ENCODE measurements at places on chromosomes 16 and 17.

- no peak for DNase-seq
Measured at GRCh38 chr16:25751230-25751835, 59.6 kb downstream of the HS3ST4 start.

GRCh38 chr16:85514598-85515318 is 98.4 kb upstream of the GSE1 start:
- no peak for DNase-seq

- no peak for DNase-seq
Measured at GRCh38 chr17:32349503-32349853, 479 bp upstream of the ZNF207 start.

GRCh38 chr17:3663102-3664011 is 5.0 kb downstream of the TAX1BP3 start:
- DNase-seq, result no peak

- DNase-seq, result no peak
Measured at GRCh38 chr17:77803726-77804125, 154.8 kb upstream of the TNRC6C start.

DNA sequence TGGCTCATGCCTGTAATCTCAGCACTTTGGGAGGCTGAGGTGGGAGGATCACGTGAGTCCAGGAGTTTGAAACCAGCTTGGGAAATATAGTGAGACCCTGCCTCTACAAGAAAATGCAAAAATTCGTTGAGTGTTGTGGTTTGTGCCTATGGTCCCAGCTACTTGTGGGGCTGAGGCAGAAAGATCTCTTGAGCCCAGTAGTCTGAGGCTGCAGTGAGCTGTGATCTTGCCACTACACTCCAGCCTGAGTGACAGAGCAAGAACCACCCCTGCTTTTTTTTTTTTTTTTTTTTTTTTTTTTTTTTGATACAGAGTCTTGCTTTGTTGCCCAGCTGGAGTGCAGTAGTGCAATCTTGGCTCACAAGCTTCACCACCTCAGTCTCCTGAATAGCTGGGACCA is 34.0 kb downstream of the ITGB3 start:
- DNase-seq, result no peak

- DNase-seq, result no peak
Measured at GRCh38 chr16:52869243-52869642, 183.5 kb downstream of the CHD9NB start.

DNA sequence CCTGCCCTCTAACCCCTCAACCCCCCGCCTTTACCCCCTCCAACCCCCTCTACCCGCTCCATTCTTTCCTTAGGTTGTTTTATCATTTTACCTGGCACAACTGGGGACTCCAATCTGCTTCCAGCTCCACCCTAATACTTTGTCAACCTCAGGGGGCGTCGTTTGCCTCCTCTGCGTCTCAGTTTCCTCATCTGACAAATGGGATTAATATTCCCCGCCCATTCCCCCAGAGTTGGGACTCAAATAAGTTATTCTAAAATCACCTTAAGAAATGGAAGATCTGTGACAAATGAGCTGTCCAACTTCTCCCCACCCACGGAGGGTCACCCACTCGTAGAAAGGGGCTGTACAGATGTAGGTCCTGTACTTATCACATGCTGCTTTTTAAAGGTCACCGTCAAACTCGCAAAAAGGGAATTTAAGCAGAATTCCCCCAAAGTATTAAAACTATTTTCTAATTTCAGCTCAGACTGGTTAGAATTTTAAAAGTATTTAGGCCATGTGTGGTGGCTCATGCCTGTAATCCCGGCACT is 40.6 kb upstream of the CPNE2 start:
- DNase-seq, result peak; percentile 45

DNA sequence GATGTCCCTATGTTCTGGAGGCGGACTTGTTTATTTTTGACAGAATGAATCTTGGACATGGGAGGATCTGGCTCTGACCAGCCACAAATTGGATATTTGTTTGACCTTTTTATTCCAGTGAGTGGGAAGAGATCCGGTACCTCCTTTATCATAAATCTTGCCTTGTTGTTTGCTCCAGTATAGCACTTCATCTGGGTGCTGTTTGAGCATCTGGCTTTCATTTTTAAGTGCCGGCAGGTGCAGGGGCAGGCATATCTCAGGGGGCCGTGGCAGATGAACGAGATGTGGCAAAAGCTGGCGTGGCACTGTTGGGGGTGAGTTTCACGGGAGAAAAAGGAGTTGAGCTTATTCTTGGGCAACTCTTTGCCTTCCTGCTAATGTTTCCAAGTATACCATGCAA is 37.8 kb downstream of the MSI2 start:
- DNase-seq, result no peak

GRCh38 chr16:58425756-58426494 is 33.7 kb downstream of the GINS3 start:
- DNase-seq, result peak; percentile 45

DNA sequence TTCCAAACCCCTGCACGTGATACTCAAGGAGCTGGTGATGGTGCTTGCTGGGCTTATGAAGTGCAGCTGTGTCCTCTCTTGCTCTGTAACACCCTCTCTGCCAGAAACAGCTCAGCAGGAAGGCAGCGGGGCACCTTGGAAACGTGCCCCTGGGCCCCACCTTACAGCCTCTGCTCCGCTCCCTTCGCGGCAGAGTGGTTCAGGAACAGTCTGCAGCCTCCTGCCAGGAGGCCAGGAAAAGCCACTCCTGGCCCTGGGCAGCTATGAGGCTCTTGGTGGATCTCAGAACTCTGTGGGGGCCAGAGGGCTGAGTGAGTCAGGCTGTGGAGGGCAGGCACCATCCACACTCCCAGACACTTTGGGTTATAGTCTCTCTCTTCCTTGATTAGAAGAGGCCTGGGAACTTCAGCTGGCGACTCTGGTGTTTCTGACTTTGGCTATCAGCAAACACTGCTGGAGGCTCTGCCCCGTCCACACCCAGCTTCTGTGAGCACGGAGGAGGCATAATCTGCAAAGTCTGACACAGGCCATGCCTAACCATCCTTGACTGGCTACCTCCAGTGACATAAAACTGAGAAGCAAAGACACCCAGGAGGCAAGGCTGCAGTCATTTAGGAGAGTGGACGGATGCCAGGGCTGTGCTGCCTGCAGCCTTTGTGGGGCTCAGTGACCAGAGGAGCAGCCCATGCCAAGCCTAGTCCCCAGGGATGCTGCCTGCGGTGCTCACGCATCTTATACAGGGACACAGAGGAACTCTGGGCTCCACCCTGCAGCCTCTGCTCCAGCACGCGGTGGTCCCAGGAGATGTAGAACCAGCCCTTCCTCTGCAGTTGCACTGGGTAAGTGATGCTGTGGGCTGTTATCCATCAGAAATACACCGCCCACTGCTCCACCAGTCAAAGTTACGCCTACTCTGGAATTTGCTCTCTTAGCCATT is 65.3 kb downstream of the METRNL start:
- no peak for DNase-seq

GRCh38 chr17:46193151-46193625 is at the start of gene KANSL1:
TSS of gene KANSL1 (minus strand) at chr17:46193429. CDS start at chr17:46172143, 21,286 bp downstream.
- DNase-seq, result peak; percentile 98

DNA sequence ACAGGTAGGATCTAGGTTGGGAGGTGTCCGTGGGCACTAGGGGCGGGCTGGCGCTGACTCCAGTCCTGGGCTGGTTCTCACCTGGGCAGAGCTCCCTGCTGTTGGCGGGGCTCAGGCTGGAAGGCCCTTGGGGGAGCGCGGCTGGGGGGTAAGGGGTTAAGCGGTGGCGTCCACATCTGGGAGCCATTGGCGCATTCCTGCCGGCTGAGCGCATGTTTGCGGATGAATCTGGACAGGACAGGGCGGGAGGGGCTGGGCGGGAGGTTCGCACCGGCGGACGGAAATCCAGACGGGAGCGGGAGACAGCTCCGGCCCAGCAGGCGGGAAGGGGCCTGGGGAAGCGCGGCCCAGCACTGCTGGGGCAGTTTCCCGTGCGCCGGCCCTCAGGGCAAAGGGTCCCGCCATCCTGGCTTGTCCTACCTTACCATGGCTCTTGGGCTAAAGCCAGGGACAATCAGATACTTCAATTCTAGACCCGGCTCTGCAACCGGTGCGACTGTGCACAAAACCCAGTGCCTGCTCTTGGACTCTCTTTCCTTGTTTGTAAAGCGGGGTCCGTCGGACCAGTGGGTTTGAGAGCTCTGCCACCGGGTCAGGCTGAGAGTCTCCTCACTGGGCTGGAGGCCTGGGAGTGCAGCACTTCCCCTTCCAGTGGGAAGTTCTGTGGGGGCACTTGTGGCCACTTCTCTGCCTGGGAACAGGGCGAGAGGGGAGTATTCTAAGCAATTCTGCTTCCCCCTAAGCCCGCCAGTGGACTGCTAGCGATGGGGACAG is 7.8 kb downstream of the RARA start:
- DNase-seq, result no peak

DNA sequence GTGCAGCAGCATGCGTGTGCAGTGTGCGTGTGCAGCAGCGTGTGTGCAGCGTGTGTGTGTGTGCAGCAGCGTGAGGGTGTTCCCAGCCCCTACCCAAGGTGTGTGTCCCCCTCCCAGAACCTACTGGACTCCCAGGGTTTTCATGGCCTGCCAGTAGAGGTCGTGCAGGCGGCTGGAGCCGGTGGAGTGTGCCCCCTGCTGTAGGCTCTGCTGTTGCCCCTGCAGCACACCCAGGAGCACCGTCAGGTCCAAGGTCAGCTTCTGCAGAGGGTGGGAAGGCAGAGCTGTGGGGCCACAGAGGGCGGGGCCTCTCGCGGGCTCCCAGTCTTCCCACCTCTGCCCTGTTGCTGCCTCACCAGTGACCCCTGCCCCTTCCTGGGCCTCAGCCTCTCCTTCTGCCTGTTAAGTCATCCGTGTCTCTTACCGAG is 14.9 kb downstream of the MYBBP1A start:
- no peak for DNase-seq

DNA sequence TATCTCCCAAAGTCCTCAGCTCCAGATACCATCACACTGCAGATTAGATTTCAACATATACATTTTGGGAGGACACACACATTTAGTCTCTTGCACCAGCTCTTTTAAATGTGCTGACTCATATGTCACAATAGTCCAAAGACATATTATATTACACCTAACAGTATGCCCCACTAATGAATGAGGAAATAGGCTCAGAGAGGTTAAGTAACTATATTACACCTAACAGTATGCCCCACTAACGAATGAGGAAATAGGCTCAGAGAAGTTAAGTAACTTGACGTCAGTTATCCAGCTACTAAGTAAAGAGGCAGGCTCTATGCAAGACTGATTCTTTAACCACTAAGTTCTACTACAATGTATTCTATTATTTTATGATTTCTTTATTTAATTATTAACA is 9.7 kb downstream of the IRX6 start:
- DNase-seq, result no peak

GRCh38 chr16:1960665-1961630 is 1.6 kb downstream of the NDUFB10 start:
- DNase-seq, result no peak

- no peak for DNase-seq
Measured at GRCh38 chr17:71917715-71918114, 203.1 kb upstream of the SOX9 start.

DNA sequence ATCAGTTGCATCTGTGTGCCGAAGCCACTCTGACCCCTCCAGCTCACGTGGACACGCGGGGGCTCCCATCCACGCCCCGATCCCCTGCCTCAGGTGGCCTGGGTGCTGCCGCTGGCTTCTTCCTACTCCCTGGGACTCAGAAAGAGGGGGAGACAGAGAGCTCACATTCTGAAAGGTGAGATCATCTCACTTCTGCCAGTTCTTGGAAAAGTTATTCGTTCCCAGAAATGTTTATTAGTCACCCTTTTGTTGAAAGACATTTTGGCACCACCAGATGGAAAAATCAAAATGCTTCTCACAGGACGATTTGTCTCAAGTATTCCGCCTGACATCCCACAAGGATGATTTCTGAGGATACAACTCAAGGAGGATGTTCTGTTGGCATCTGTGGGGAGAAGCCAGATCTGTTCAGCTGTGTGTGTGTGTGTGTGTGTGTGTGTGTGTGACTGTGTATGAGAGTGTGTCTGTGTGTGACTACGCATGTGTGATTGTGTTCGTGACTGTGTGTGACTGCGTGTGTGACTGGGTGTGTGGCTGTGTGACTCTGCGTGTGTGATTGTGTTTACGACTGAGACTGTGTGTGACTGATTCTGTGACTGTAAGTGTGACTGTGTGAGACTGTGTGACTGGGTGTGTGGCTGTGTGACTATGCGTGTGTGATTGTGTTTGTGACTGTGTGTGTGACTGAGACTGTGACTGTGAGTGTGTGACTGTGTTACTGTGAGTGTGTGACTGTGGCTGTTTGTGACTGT is 207.3 kb downstream of the NTN1 start:
- no peak for DNase-seq

GRCh38 chr16:53087101-53087500 is 32.3 kb downstream of the CHD9 start:
- DNase-seq, result no peak

DNA sequence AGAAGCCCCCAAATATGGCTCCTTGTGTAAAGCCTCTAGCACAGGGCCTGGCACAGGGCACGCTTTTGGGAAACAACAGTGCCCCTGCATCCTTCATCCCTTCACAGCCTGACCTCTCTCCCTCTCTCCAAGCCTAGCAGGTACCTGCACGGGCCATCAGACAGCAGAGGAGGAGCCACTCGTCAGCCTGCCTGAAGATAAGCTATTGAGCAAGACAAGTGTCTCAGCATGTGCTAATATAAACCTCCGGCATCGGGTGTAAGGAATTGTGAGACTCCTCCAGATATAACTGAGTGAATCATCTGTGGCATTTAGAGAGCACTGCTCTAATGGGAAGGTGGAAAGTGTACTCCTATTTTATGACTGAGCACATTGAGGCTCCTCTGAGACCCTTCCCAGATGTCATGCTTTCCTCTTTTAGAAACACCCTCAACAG is 38.3 kb downstream of the TBX4 start:
- no peak for DNase-seq

DNA sequence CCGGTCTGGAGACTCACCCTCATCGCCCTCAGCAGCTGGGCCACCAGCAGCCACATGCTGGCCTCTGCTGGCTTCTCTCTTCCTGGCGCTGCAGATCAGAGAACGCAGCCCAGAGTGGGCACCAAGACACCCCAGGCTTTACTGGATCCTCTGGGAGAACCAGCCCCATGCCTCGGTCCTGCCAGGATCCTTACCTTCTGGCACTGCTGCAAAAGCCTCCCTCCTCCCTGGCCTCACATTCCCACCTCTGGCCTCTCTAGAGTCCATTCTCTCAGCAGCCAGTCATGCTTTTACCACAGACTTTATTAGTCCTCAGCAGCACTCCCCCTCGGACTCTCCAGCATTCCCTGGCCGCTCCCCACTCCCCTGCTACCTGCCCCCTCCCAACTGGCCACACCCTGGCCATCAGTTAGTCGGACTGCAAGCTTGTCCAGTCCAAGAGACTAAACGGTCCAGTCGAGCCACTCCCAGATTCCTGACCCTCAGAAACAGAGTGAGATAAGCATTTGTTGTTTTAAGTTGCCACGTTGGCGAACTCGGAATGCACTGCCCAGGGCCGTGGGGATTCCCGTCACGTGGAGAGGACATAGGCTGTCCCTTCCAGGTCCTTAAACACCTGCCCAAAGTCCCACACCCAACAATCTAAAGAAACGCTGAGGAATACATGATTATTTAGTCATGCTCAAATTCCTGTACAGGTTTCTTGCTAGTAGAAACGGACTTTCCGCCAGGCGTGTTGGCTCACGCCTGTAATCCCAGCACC is 5.9 kb upstream of the SPG7 start:
- no peak for DNase-seq

GRCh38 chr17:82098939-82099763 is 1.1 kb upstream of the FASN start:
- DNase-seq, result peak; percentile 55

- DNase-seq, result no peak
Measured at GRCh38 chr17:42316755-42317154, 28.5 kb downstream of the STAT5A start.

- DNase-seq, result no peak
Measured at GRCh38 chr17:38454532-38454931, 26.3 kb downstream of the ARHGAP23 start.

GRCh38 chr16:80831039-80831438 is 26.6 kb upstream of the CDYL2 start:
- no peak for DNase-seq
